Renal cortical epithelial cell (primary cell): ENCODE measurements at places on chromosomes 1 and 21.

GRCh38 chr1:41739061-41739955 is 179.4 kb downstream of the HIVEP3 start:
- DNase-seq, result peak; percentile 92

GRCh38 chr1:109298666-109299557 is 7.9 kb downstream of the MYBPHL start:
- peak; percentile 85 for DNase-seq

DNA sequence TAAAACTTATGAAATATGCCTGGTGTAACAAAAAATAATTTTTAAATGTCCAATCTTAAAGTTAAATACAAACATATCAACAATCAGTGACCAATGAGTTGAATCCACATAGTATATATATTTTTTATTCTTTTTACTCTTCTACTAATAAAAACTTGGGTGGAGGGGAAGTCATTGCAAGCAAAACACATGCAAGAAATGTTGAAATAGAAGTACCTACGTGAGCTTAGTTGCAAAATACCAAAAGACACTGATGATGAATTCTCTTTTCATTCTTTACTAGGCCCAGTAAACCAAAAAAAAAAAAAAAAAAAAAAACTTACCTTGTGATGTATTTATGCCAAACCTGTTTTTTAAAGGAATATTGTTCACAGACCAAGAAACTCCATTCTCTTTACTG is 26.4 kb upstream of the PLA2G4A start:
- no peak for DNase-seq

DNA sequence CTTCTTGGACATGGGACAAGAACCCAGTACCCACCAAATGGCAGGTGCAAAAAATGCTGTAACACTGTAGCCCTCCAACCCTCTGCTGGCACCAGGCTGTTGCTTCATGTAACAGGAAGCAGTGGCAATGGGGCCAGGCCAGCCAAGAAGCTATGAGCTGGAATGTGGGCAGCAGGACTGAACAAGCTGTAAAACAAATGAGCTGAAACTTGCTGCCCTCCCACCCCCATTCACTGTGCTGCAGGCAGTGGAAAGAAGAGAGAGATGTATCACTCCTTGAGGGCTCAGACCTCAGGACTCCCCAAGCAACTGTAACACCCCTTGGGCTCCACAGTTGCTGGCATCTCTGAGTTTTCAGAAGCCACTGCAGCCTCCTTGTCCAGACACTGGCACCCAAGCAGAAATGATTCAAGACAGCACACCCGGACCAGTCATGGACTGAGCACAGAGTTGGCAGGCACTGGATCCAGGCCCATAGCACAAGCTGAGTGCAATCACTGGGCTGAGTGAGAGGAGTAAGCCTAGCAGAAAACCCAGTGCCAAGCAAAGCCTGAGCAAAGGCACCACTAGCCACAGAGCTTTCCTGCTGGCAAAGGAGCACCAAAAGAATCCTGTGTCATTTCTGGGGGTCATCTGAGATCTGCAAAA is 321.4 kb upstream of the CXADR start:
- no peak for DNase-seq

- no peak for DNase-seq
These were observed 22.2 kb downstream of the VAV3 start for GRCh38 chr1:107942814-107943213.

DNA sequence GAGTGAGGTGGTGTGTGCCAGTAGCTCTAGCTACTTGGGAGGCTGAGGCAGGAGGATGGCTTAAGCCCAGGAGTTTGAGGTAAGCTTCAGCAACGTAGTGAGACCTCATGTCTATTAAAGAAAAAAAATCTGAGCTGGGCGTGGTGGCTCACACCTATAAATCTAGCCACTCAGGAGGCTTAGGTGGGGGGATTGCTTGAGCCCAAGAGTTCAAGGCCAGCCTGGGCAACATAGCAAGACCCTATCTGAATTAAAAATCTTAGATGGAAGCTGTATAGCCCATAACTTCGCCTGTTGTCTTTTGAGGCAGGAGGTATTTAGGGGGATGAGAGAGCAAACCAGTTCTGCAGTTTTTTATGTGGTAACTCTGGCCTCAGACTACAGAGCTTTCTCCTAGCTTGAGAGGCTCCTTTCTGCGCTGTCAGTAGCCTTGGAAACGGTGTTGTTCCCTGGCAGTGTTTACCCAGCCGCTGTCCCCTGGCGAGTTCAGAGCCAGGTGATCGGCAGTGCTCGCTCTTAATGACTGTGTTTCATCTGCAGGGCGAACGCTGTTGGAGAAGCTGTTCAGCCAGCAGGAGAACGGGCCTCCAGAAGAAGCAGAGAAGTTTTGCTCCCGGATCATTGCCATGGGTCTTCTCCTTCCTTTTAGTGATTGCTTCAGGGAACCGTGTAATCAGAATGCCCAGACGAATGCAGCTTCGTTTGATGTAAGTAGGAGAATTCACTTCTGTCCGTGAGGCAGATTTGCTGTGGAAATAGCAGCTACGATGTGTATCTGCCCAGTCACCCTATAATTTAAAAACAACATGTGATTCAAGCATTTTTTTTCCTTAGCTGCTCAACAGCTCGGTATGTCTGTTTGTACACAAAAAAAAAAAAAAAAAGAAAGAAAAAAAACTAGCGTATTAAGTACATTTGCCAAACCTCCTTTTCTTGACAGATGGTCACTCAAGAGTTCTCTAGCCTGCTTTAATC is 31.2 kb downstream of the FMN2 start:
- peak; percentile 60 for DNase-seq

DNA sequence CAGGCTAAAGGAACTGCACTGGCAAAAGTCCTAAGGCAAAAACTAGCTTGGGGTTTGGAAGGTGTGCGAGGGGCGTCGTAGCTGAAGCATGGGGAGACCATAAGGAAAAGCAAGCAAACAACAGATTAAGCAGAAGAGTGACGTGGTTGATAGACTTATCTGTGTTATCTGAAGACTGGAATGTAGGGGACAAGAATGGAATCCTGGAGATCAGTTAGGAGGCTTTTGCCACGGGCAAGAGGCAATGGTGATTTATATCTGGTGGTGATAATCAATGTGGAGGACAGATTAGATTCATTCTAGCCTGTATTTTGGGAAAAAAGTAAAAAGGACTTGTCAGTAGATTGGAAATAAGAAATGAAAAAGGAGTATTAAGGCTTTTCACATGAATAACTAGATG is 97.4 kb downstream of the ITSN1 start:
- no peak for DNase-seq

- peak; percentile 94 for DNase-seq
These were observed 45.6 kb upstream of the TMEM61 start for GRCh38 chr1:54934869-54935268.

GRCh38 chr1:230964896-230965295 is 13.8 kb downstream of the TTC13 start:
- no peak for DNase-seq

- no peak for DNase-seq
These were observed 8.6 kb downstream of the WLS start for GRCh38 chr1:68223687-68224086.

DNA sequence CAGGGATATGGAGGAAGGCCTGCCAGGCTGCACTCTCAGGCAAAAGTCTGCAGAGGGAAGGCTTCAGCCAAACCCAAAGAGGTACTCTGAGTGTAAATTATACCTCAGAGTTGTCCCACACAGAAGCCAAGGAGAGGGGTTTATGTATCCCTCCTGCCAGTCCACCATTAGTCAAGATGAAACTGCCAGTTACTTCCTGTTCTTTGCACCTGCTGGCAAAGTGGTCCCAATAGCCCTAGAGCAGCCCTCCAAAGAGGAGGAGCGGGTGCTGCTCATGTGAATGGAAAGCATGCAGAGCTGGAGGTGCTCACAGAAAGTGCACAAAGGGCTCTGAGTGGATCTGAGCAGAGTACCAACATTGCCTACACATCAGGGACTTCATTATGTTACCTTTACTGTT is 37.1 kb upstream of the MCOLN3 start:
- DNase-seq, result no peak

- DNase-seq, result no peak
These were observed 77.3 kb downstream of the ARHGEF10L start for GRCh38 chr1:17616731-17617279.

- no peak for DNase-seq
These were observed at the start of gene RUSC1 for GRCh38 chr1:155320661-155321617. Gene RUSC1 (plus strand): TSS chr1:155320894. CDS start chr1:155321774, 880 bp downstream.

DNA sequence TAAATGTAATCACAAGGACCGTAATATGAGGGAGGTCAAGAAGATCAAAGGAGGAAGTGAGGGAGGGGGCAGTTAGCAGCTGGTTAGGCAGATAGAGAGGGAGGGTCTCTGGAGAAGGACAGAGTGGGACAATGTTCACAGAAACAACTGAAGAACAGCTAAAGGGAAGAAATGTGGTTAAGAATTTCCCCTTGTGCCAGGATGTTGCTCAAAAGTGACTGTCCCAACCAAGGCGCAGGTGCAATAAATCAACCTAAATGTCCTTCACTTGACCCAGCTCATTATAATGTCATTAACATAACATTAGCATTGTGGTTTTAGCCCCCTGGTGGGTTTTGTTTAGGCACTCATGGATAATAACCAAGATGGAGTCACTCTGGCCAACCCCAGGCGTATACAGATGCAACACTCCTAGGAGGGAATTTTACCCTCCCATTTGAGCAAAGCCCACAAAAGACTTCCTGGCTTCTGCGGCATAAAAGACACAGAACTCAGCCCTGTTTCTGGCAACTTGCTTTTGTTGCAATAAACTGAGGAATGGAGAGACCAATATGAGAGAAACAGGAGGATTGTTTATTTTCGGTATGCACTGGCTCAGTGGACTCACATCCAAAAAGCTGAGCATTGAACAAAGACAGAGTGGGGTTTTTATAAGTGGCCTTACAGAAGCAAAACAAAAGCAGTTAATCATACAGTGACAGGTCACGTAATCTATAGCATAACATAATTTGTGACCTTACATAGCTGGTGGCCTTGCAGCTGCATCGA is 7.3 kb upstream of the CA6 start:
- no peak for DNase-seq

- no peak for DNase-seq
These were observed 10.4 kb upstream of the SPATC1L start for GRCh38 chr21:46194374-46195334.

GRCh38 chr21:35423709-35424108 is 374.6 kb upstream of the RUNX1 start:
- no peak for DNase-seq

GRCh38 chr1:60969971-60970509 is 112.3 kb upstream of the NFIA start:
- peak; percentile 42 for DNase-seq

DNA sequence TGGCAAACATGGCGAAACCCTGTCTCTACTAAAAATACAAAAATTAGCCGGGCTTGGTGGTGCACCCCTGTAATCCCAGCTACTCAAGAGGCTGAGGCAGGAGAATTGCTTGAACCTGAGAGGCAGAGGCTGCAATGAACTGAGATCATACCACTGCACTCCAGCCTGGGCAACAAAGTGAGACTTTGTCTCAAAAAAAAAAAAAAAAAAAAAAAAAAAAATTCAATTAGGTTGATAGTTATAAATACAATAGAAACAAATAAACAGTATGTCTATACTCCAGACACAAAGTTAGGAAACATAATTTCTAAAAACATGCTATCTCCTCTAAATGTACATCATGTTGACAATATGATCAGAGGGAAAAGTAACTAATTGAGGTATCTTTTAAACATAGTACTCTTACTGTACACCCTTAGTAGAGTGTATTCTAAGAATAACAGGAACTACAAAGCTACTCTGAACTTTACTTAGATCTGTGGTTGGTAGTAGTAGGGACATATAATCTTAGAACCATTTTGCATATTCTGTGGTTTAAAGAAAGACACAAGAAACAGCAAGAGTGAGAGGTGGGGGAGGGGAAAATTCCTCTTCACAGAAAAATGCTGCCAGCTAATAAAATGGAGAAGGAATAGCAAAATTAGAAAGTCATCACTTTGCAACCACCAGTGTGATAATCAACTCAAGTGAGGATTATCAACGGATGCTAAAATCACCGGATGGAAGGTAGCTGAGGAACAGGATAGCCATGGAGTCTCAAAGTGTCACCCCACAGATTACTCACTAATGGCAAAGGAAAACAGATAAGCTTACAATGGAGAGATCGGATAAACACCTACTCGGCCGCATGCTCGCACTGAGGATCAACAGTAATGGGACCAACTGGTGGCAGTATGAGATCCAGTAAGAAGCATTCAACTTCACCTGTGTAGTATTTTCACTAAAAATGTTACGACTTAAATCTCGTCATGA is 35.0 kb downstream of the MTOR start:
- no peak for DNase-seq

- peak; percentile 27 for DNase-seq
These were observed 31.4 kb downstream of the STPG1 start for GRCh38 chr1:24382165-24382577.

DNA sequence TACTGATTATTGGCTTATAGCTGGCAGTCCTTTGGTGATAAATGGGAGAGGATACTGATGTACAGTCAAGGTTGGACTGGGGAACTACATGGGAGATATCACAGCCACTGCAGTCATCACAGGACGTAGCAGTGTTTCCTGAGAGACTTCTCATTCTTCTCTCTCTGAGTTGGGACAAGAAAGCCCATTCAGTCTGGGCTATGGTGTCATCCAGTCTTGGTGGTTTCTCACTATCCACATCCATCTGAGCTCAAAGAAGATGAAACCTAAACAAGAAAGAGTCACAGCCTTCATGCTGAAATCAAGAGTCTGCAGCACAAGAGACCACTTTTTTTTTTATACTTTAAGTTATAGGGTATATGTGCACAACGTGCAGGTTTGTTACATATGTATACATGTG is 12.8 kb upstream of the CD53 start:
- no peak for DNase-seq

GRCh38 chr1:197222780-197223179 is 45.3 kb upstream of the CRB1 start:
- DNase-seq, result no peak

GRCh38 chr1:116431870-116432500 is 58.9 kb downstream of the ATP1A1 start:
- DNase-seq, result no peak

- no peak for DNase-seq
These were observed 69.0 kb upstream of the DEPDC1 start for GRCh38 chr1:68565923-68566322.

DNA sequence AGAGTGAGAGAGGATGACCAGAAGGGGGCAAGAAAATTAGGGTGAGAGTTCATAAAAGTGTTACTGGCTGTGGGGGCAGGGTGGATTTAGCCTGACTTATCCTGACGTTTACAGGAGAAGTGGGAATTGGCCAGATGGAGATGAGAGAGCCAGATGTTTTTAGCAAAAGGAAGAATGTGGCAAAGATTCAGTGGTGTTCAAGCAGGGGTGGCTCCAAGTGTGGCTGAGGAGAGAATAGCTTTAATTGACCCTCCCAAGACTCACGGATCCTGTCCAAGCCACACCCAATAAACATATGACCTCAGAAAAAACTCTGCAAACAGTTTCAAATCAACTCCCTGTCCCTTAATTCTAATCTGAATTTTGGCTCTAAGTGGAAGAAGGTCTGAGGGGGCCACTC is 35.2 kb upstream of the EDEM3 start:
- DNase-seq, result no peak

- no peak for DNase-seq
These were observed 409.3 kb downstream of the PRDM2 start for GRCh38 chr1:14109276-14109635.

- DNase-seq, result no peak
These were observed 251.6 kb upstream of the FAM78B start for GRCh38 chr1:166418344-166418933.

GRCh38 chr1:66386712-66387111 is 147.2 kb upstream of the SGIP1 start:
- no peak for DNase-seq
